ENCODE measurements at places on chromosomes 4 and X. TPM values are rescaled to one million over a fixed set of nuclear protein-coding genes. Genes with fewer than 3 reads are reported as not detected.

The DNAAF6 gene
- total RNA-seq, result not detected

DNA sequence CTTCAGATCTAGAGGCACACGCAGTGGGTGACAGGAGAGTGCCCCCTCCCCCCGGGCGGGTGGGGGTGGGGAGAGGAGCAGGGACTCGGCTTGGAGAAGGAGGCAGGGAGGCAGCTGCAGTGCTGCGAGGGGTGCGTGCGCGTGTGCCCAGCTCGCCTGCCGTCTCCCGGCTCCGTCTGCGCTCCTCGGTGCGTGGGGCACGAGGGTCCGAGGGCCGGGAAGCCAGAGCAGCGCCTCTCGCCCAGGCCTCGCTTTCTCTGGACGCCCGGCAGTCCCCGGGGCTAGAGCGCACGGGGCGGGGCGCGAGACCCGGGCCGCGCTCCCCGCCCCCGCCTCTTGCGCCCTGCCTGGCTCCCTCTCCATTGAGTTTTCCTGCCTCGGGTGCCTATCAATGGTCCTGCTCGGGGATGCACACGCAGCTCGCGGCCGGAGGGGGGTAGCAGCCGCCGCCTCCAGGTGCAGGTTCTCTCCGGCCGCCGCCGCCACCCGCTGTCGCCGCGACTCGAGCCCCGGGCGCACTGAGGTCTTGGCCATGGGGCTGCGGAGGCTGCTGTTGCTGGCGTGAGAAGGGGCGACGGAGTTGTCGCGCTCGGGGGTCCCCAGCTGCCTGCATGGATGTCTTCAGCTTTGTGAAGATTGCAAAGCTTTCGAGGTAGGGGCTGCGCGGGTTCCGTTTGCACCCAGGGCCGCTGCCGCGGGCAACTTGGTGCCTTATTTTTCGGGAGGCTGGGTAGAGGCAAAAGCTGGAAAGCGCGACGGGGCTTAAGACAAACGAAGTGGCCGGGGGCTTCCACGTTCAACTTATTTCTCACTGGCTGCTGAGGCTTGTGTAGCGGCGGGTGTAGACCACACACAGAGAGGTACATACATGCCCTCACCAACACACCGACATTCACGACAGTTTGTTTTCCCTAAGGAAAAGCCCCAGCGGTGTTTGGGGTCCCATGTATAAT, at the start of gene FRMPD4:
FRMPD4 (plus strand) TSS at position 113 of the 953 bp plus-strand sequence; CDS start at position 612, 499 bp downstream.
- DNase-seq, result no peak

DNA sequence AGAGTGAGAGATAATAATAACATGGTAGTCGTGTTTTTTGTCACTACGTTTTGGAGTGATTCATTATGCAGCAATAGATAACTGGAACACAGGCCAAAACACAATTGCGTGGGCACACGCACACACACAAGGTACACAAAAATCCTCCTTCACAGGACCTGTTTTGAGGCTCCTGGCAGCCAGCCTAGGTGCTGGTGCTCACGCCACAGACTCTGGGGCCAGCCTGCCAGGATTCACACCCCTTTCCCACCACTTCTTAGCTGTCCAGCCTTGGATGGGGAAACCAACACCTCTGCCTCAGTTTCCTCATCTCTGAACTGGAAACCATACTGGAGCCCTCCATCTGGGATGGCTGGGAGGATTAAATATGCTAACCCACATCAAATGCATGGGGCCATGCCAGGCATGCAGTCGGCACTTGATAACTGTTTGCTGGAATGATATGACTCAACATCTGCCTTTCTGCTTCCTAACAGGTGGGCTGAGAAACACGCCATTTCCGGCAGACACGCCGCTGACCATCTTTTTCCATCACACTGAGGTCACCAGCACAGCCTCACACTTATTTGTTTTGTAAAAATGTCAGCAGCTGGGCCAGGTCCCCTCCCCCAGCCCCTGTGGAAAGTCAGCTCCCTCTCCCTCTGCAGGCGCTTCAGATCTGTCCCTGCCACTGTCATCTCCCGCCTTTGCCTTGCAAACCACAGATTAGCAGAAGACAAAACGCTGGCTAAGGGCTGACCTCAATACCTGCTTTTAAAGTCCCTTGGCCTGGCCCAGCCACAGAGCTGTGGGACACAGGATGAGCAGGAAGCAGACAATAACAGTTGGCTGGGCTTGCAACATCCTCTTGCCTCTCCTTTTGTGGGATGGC, 237.5 kb downstream of the BCOR start:
- DNase-seq, result peak; percentile 78

- no peak for DNase-seq
These were observed 329.9 kb downstream of the TECRL start for GRCh38 chr4:64079316-64079715.

The RWDD4 gene
- 26.4 TPM for total RNA-seq

Data from OCI-LY7 (cell line).